Non-pigmented ciliary epithelial cell (primary cell): ENCODE measurements at places on chromosomes 6 and 20.
A peak's percentile ranks its signal among the peaks of the same experiment; 100 is the strongest.

DNA sequence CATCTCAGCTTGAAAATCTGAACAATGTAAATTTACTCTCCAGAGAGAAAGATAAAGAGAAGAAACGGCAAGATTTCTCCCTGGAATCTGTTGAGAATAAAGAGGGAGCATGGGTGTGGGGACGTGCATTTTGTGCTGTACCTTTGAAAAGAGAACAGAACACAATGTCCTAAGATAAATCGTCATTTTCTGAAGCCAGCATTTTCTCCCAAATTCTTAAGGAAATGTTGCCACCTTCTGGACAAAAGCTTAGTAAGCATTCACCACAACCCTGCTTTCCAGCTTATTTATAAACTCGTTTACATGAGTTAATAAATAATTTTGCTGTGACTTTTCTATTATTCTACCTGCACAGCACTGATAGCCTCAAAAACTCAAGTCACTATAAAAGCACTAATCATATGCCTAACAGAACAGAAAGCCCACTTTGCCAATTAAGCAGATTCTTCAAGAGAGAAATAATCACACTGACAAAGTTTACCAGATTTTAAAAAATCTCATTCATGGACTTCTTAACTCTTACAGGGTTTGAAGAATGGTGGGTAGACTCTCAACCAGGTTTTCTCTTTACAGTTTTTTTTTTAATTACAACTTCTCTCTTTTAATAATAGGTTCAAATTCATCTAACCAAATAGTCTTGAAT lies 155.8 kb downstream of the MBOAT1 start:
- peak; percentile 28 for DNase-seq

- no peak for DNase-seq
Observed at GRCh38 chr20:54173653-54174456, at the start of gene CYP24A1. TSS of gene CYP24A1 (minus strand) at chr20:54173986. CDS start at chr20:54173579, 407 bp downstream.

- no peak for DNase-seq
Observed at GRCh38 chr20:43363506-43363905, 94.2 kb upstream of the SRSF6 start.

- no peak for DNase-seq
Observed at GRCh38 chr6:122853259-122853995, 64.4 kb downstream of the SMPDL3A start.

- DNase-seq = peak; percentile 48
Observed at GRCh38 chr6:96235927-96236326, 220.2 kb downstream of the FUT9 start.

GRCh38 chr6:43510827-43511163 lies 649 bp upstream of the LRRC73 start:
- no peak for DNase-seq

GRCh38 chr6:69061066-69061465 lies 426.0 kb downstream of the ADGRB3 start:
- no peak for DNase-seq

GRCh38 chr6:7721649-7722048 lies 4.2 kb upstream of the BMP6 start:
- DNase-seq = no peak

- DNase-seq = no peak
Observed at GRCh38 chr20:51767867-51768758, at the start of gene ATP9A. TSS of gene ATP9A (minus strand) at chr20:51768390. CDS start at chr20:51768369, 21 bp downstream.

DNA sequence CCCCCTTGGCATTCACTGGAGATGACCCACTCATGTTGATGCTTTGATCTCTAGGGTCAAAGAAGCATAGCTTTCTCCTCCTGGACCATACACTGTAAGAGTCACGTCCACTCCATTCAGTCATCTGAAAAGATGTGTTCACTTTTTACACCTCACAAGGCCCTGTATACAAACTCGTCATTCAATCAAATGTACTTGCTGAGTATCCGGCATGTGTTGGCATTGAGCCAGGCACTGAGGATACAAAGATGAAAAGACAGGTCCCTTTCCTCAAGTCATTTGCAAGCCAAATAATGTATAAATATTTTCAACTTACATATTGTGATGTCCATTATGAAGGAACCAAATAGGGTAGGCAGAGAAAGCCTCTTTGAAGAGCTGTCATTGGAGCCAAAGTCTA lies 32.6 kb upstream of the CSNK2A1 start:
- DNase-seq = no peak

- DNase-seq = no peak
Observed at GRCh38 chr6:110541701-110542309, 65.4 kb upstream of the SLC22A16 start.

DNA sequence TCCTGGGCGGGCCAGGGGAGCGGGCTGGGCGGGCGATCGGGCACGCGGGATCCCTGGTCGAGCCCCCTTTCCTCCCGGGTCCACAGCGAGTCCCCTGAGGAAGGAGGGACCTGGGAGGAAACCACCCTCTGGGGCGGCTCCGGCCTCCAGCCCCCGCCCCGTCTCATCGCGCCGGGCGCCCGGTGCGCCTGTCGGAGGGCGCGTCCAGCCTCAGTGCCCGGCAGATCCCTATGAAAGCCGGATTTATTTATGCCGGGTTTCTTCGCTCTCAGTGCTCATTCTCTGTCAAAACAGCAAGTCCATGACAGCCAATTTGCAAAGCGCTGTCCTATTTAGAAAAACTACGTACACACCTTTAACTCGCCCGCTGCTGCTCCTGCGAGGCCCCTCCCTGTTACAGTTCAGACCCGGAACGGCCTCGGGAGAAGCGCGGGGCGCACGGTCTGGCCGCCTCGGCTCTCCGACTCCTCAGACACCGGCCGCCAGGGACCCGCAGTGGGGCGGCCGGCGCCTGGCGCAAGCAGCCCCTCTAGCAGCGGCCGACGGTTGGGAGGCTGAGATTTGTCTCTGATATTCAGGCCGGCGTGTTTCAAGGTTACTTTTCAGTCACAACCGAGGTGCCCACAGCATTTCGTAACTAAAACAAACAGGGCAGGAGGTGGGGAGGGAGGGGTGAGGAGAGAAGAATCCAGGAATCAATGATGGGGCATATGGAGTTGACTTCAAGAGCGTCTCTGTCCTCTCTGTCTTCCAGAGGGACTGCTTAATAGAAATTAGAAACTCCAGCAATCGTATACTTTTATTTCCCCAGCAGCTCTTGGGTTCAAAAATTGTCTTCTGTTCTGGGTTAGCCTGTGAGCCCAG lies 782 bp upstream of the FOXA2 start:
- DNase-seq = no peak

GRCh38 chr6:13011612-13012146 lies 295.1 kb downstream of the PHACTR1 start:
- no peak for DNase-seq

DNA sequence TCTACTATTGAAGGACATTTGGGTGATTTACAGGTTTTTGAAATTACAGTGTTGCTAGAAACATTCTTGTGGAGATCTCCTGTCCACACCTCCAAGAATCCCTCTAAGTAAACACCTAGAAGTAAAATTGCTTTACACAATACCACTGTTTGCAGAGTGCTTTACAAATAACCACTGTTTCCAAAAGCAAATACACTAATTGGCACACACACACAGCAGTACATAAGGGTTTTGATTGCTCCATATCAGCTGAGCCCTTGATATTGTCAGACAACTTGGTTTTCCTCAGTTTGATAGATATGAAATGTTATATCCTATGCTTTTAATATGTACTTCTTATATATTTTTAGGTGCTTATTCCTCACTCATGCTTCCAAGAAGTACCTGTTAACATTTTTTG lies 6.3 kb downstream of the HMGN4 start:
- DNase-seq = no peak

DNA sequence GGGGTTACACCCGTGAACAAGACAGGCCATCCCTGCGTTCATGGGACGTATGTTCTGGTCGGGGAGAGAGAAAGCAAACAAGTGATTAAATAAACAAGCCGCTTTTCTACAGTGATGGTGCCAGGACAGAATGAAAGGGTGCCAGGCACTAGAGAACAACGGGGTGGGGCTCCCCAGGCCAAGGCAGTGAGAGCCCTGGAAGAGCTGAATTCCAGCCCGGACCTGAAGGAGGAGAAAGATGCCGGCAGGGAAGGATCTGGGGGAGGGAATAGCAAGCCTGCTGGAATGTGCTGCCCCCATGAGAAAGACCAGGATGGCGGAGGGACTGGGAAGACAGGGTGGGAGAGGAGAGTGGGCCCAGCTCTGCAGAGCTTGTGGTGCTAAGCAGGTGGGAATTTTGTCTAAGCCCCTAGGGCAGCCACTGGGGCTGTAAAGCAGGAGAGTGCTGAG lies 7.5 kb downstream of the SNAI1 start:
- no peak for DNase-seq

DNA sequence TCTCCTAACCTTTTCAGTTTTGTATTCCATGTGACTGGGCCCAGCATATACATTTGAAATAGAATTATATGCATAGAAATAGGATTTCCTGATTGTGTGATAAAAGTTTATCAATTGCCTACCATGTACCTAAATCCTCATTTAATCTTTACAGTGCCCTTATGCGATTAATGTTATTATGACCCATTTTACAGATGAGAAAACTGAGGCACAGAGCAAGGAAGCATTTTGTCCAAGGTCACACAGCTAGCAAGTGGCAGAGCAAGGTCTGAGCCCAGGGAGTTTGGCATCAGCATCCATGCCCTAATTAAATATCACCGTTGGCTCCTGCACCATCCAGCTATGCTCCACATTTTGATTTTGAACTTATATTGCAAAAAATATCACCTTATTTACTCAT lies 28.2 kb upstream of the PAX1 start:
- DNase-seq = no peak

GRCh38 chr6:105943514-105943913 lies 142.6 kb upstream of the PRDM1 start:
- no peak for DNase-seq

DNA sequence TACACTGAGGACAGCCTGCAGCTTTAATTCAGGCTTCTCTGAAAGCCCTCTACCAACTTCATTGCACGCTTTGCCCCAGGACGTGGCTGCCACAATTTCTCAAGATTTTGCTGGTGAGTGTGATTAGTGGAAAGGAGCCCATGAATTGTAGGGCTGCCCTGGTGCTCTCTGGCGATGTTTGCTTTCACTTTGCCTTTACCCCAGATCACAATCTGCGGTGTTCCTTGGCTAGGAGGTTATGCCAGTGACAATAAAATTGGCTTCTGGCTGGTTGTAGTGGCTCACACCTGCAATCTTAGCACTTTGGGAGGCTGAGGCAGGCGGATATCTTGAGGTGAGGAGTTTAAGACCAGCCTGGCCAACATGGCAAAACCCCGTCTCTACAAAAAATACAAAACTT lies 139.3 kb downstream of the FOXC1 start:
- DNase-seq = no peak

GRCh38 chr6:16658348-16659034 lies 102.8 kb downstream of the ATXN1 start:
- DNase-seq = no peak

DNA sequence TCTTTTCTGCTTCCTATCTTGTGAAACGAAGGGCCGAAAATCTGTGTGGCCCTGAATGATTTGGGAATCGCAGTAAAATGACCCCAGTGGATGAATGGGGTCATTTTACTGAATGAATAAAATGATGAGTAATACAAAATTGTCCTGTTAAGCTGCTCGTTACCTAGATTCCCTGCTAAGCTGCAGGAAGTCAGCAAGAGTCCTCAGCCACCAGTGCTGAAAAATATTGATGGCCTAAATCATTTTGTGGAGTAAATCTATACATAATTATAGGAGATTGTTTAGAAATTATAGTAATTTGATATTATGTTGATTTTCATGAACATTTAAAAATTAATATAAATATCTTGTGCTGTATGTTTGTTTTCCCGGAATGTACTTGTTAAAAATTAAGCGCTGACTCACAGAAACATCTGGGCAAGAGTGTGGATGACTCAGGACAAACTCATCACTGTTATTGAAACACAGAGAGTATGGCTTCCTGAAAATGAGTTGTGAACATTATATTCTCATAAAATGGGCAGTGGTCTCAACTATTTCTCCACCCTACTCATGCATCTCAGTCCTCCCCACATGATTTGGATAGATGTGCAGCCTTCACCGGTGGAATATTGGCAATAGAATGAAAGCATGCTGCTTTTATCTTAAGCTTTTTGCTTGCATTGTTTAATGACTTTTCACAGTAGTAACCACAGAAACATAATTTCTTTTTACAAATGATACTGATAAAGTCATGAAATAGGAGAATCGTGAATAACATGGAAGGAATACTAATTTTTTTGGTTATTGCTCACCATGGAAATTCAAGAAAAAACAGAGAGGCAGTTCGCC lies 36.2 kb upstream of the RGS17 start:
- peak; percentile 68 for DNase-seq

DNA sequence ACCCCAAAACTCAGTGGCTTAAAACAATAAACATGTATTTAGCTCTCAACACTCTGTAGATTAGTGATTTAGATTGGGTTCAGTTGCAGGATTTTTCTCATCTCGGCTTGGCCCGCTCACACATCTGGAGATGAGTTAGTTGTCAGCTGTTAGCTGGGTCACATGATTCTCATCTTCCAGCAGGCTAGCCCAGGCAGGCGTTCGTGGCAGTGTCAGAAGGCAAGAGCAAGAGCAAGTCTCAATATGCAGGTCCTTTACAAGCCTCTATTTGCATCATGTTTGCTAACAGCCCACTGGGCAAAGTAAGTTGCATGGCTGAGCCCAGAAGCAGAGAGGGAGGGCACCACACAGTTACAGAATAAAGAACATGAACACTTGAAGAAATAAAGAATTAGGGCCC lies 83.6 kb upstream of the MYLIP start:
- DNase-seq = no peak

DNA sequence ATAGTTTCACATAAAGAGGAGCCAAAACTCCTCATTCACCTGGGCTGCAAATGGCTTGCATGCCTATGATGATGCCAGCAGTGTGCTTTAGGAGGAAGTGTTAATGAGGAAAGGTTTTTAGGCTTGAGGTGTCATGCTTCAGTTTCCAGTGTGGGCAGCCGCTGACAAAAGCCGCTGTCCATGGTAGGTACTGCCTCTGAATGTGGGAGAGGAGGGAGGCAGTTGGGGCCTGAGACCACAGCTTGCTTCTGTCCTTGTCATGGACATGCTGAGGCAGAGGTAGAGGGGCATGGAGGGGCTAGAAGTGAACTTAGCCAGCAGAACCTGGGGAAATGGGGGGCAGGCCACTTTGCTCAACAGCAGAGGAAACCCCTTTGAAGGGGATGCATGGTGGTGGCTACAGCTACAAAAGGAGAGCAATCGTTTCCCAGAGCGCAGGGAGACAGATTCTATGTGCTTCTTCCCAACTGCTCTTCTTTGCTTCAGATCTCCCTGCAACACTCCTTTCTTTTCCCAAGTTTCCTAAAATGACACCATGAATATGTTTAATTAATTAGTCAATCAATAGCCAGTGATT lies 372.1 kb upstream of the CNR1 start:
- DNase-seq = no peak

DNA sequence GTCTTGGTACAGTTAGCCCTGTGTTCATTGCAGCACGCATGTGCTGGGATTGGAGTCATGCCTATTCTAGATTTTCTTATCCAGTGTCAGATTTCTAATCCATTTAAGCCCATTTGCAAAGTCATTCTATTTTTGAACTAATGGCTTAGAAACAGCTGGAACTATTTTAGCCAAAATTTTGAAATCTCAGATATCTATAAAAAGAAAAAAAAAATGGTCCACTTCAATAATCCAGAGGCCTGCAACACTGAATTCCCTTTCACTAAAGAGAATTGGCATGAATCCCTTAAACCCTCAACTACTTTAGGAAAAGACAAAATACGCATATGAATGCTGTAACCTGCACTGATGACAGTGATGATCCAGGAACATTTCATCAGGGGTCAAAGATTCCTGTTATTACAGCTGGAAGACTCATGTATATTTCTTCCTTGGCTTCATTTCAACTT lies 1.5 kb downstream of the COL21A1 start:
- DNase-seq = no peak

- DNase-seq = no peak
Observed at GRCh38 chr20:14378326-14378725, 40.9 kb upstream of the FLRT3 start.
